GM13977 (cell line): ENCODE measurements at places on chromosomes 7 and 10.

DNA sequence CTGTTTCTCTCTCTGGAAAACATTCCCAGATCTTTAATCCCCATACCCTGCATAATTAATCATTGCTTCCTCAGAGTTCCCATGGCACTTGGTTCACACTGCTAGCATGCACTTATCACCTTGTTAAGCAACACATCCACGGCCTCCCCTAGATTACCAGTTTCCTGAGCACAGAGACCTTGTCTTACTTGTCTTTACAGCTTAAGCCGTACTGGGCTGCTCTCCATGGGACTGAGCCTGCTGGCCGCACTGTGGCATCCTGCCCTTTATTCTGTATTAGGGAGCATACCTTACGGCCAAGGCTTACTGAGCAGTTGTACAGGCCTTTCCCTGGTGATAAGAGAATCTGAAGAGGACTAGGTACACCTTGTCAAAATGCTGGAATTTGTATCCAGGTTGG lies 190.2 kb downstream of the REEP3 start:
- DNase-seq: no peak

- no peak for DNase-seq
These were observed 225.0 kb downstream of the CACNB2 start for GRCh38 chr10:18364987-18365775.

DNA sequence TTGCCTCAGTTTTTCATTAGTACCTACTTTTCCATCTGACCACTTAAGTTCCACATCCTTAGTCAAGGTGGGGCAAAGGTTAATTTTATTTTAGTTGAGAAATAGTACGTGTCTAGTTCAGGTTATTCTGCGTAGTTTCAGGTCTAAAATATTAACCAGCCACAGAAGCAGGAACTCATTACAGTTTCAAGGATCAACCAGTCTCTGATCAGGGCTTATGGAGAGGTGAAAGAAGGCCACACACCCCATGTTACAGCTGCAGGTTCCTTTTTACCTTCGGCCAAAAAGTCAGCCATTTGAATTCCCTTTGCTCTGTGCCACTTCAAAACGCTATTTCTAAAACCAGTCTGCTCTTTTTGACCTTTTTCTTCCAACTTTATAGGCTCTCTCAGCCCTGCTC lies 134.2 kb downstream of the CTTNBP2 start:
- no peak for DNase-seq

DNA sequence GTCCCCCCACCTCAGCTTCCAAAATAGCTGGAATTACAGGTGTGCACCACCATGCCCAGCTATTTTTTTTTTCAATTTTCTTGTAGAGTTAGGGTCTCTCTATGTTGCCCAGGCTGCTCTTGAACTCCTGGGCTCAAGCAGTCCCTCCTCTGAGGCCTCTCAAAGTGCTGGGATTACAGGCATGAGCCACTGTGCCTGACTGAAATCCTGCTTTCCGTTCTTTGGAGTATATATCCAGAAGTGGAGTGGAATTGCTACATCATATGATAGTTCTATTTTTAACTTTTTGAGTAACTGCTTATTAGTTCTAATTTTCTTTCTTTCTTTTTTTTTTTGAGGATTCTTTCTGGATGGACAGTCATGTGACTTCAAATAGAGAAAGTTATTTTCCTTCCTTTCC lies 62.9 kb upstream of the ZMIZ2 start:
- no peak for DNase-seq

GRCh38 chr10:10804061-10804460 lies 213.6 kb upstream of the CELF2 start:
- DNase-seq: no peak

GRCh38 chr7:44132039-44132438 lies 8.7 kb upstream of the POLD2 start:
- DNase-seq: no peak

DNA sequence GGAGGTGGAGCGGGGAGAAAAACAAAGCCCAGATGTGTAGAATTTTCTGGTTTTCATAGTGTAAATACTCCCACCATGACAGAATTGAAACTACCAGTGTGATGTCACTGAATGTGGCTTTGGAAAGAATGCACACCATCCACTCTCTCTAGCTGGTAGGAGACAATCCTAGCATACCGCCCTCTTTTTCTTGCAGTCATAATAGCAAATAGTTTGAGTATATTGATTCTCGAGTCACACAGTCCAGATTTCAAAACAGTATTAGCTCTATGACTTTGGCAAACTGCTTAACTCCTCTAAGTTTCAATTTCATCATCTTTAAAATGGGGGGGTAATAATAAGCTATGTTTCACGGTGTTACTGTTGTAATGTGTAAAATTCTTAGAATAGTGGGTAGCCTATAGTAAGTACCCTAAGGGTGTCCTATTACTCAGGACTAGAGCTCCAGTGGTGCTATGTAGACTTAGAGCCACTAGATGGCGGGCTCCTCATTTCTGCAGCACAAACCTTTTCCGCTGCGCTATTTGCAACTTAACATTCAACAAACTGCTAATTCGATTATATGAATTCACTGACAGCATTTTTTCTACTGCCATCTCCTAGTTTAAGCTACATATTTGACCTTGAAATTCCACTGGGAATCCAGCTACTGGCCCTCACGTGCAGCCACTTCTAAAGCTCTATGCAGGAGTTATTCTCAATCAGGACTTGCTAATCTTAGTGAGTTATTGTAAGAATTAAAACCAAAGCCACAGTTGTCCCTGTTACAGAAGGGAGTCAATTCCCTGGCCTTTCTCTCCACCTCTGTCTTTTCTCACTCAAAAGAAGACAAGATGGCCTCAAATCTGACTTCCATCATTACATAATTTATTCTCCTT lies 18.7 kb downstream of the TAS2R40 start:
- DNase-seq: peak; percentile 60

- DNase-seq: no peak
These were observed 15.0 kb downstream of the TSPAN33 start for GRCh38 chr7:129159539-129159938.

GRCh38 chr10:14382022-14382421 lies 51.3 kb upstream of the FRMD4A start:
- no peak for DNase-seq

DNA sequence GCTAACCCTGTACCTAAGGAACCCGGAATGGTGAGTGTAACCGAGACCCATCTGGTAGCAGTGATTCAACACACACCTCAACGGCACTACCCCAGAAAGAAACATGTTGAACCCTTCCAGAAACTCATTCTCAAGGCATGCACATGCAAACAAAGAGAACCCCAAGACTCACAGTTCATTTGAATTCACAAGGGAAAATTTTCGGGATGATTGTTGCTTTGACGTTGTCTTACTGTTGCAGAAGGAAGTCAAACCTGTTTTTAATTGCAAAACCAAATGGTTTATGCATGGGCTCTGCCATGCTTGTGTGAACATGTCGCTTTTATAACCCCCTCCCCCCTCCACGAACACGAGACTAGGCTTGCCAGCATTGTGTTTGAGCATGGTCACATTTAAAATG lies 539.7 kb downstream of the GATA3 start:
- DNase-seq: no peak

- no peak for DNase-seq
These were observed 70.5 kb upstream of the SP4 start for GRCh38 chr7:21357151-21358097.

DNA sequence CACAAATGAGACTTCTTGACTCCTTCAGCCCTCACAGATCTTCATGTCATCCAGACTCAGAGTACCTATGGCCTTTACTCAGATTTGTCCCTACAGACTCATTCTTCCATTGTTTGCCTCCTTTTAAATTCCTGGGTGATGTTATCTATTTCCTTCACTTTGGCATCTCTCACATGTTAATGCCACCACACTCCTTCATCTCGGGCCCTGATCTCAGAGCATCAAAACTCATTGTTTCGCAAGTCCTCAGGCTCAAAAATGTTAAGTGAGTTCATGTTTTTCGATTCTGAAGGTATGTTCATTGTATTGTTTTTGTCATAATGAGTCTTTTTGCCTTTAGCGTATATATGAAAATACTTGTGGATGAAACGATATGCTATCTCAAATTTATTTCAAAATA lies 62.3 kb upstream of the AHR start:
- no peak for DNase-seq

DNA sequence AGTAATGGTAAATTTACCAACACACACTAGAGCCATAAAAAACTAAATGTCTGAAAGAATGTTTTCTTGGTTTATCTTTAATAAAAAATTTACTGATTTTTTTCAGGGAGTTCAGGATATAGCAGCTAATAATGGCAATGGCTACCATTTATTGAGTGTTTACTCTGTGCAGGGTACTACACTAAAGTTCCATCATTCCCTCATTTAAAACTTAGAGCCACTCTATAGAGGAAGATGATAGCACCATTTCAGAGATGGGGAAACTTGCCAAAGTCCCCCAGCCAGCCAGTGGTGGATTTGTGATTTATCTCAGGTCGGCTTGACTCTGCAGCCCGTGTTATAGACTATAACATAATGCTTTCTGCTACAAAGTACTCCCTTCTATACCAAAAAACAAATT lies 86.6 kb downstream of the LSMEM1 start:
- no peak for DNase-seq

- DNase-seq: no peak
These were observed 95.6 kb downstream of the OSBPL3 start for GRCh38 chr7:24884401-24884800.

GRCh38 chr7:125847692-125848091 lies 918.1 kb upstream of the POT1 start:
- DNase-seq: no peak

DNA sequence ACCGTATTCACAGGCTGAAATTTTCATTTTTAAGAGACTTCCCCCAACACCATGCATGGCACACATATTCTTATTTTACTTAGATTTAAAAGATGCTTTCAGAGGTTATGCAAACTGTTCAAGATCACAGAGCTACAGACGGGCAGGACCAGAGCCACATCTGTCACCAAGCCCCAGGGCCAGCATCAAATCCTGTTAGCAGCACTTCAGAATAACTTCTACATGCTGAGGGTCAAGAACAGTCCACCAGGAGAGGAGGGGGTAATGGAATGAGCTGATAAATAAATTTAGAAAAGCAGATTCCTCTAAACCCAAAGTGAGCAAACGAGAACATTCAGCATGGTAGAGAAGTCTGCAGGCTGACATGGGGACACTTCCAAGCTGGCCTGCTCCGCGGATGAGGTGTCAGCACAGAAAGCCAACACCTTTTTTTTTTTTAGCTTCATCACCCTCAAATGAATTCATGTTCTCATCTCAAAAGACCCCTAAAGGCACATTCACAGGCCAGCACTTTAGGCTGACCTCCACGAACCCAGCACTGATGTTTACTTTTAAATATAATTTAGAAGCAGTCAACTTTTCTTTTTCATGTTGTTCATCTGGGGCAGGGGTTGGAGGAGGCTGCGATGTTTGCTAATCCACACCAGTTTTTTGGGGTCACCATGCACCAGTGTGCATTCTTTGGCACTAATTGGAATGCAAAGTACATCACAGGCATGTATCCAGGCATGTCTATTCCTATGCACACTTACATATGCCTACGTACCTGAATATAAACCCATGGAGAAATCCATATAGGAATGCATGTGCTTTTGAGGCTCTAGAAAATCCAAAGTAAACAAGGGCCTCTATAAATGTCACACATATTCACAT lies 249.0 kb downstream of the TNS3 start:
- no peak for DNase-seq

GRCh38 chr7:2399848-2400587 lies 3.4 kb upstream of the CHST12 start:
- no peak for DNase-seq

DNA sequence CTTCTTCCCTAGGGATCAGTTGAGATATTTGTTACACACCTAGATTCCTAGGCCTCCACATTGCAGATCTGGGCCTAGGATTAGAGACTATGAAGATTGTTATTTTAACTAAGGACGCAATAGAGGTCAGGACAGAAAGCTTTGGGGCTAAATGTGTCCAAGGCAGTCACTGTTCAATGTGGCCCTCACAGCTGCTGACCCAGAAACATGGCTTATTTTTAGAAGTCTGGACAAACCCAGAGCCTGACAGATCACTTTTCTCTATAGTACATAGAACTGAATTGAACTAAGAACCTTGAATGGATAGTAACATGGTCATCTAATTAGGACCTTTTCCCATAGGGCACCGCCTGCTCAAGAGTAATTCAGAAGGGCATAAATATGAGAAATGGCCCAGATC lies 146.6 kb upstream of the AUTS2 start:
- DNase-seq: no peak

DNA sequence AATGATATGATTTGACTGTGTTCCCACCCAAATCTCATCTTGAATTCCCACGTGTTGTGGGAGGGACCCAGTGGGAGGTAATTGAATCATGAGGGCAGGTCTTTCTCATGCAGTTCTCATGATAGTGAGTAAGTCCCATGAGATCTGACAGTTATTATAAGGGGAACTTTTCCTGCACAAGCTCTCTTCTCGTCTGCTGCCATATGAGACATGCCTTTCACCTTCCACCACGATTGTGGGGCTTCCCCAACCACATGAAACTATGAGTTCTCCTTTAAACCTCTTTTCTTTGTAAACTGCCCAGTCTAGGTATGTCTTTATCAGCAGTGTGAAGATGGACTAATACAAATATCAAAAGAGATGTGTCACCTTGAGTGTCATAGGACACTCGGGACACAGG lies 502.7 kb upstream of the PODXL start:
- DNase-seq: no peak

GRCh38 chr7:23604296-23604640 lies 7.1 kb downstream of the CCDC126 start:
- DNase-seq: no peak

- DNase-seq: no peak
These were observed 14.2 kb downstream of the DNAJC9 start for GRCh38 chr10:73232887-73233286.

- no peak for DNase-seq
These were observed 668.2 kb upstream of the IGFBP3 start for GRCh38 chr7:46589286-46589685.

- no peak for DNase-seq
These were observed 3.3 kb downstream of the GOLGA7B start for GRCh38 chr10:97852840-97853405.

DNA sequence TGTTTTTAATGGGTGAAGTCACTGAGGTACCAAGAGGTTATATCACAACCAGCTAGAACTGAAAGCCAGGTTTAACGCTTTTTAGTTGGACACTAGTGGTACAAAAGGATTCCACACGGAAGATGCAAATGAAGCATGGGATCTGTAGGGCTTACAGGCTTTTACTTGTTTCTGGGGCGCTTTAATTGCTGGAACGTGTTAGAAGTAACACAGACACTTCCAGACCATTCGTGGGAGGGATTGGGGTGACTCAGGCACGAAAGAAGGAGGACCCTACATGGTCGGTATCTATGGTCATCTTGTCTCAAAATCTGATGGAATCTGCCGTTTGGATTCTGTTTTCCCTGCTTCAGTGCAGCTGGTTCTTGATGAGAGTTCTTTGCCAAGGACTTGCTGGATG lies 1.0 kb downstream of the YKT6 start:
- DNase-seq: no peak
